ENCODE measurements at places on chromosomes 5 and 9.

- no peak for DNase-seq
These were observed 5.6 kb upstream of the GPR151 start for GRCh38 chr5:146521403-146522106.

- no peak for DNase-seq
These were observed 83.9 kb upstream of the TAS2R1 start for GRCh38 chr5:9713959-9714586.

DNA sequence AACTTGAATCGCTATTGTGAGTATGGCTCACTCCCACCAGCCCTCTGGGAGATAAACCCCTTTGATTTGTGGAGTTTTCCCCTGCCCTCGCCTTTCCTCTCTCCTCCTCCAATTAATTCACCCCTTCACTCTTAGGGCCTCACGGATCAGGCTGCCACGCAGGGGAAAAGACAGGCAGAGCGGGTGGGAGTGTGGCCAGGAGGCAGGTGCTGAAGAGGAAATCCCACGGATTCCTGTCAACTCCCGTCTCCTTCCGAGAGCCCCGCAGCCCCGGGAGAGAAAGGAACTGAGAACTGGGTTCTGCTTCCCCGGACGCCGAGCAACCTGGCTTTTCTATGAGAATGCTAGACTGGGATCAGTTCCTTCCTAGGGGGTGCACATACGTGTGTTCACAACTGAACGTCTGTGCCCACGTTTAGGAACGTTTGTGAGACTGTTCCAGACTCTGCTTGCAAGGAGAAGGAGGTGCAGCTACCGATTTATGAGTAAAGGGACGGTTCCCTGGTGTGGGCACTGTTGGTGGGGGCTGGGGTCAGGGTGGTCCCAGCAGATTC lies 314.5 kb upstream of the TLE4 start:
- no peak for DNase-seq

GRCh38 chr5:103706939-103707682 lies 144.5 kb upstream of the NUDT12 start:
- DNase-seq = no peak

GRCh38 chr9:550333-550732 lies 291.2 kb upstream of the DMRT1 start:
- no peak for DNase-seq

DNA sequence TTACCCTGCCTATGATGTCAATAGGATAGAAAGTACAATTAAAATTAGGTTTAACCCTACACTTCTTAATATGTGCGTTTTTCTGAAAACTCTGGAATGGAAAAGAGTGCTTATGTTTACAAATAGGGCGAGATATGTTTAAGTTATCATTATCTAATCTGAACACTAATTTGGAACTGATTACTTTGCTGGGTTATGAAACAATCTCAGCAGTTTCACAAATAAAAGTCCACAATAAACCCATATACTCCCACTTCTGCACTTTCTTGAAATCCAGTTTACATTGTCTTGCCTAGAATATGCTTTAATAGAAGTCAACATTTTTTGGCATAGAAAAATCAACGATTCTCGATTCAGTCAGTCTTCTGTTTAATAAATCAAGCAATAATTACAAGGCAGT lies 236.3 kb downstream of the NFIB start:
- no peak for DNase-seq

- DNase-seq = no peak
These were observed 602 bp downstream of the RPL37 start for GRCh38 chr5:40834391-40834848.

DNA sequence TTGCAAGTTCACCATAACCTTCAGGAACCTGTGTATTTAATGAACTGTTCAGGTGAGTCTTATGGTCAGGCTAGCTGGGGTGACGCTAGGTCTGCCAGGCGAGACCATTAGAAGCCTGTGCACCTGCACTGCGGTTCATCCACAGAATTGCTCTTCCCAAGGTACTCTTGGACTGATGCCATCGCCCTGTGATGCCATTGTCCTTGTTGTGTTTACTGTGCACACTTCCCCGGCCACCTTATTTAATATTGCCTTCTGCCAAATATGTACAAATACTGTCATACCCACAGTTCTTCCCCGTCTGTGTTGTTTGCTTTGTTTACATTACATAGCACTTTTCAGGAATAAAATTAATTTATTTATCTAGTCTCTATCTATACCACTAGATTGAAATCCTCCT lies 66.3 kb downstream of the RCL1 start:
- DNase-seq = no peak

DNA sequence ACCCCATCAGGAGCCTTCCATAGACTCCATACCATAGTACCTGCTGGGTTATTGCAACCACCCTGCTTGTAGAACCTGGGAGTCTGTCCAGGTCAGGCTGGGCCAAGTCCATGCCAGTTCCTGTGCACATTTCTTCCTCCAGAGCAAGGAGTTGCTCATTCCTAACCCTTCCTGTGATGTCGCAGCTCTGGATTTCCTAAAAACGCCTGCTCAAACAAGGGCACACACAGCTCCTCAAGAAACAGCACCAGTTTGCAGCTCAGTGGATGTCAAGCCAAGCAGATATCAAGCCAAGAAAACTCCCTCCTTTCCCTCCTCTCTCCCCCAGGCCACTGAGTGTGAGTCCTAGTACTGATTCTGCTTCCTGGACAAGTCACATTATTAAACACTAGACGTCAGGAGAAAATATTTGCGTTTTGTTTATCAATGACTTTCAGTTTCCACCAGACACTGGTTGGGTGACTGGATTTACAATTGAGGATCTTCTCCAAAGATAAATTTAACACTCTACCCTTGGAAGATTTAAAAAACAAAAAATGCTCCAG lies 59.6 kb downstream of the SLC1A1 start:
- DNase-seq = no peak

DNA sequence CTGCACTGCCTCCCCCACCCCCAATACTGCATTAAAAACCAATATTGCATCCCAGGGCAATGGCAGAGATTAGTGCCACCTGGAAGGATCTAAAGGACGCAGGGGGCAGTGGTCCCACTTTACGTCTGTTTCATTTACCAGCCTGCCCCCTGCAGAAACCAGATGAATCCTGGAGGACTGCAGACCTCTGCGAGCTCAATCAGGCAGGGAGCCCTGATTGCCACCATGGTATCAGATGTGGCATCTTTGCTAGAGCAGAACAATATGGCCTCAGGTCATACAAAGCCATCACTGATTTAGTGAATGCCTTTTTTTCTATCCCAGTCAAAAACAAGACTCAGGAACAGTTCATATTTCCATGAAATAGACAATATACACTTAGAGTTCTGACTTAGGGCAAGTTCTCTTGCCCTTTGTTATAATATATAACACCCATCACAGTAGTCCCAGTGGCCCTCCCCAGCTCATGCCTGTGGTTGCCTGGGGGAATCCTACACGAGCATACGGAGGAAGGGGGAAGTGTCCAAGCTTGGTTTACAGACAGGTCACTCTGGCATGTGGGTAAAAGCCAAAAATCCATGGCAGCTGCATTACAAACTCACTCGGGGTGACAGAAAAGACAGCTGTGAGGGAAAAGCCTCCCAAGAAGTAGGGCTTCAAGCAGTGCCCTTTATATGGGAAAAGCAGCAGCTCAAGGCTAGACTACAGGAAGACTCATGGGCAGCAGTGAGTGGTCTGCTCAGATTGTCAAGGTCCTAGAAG lies 85.1 kb downstream of the MED27 start:
- no peak for DNase-seq

DNA sequence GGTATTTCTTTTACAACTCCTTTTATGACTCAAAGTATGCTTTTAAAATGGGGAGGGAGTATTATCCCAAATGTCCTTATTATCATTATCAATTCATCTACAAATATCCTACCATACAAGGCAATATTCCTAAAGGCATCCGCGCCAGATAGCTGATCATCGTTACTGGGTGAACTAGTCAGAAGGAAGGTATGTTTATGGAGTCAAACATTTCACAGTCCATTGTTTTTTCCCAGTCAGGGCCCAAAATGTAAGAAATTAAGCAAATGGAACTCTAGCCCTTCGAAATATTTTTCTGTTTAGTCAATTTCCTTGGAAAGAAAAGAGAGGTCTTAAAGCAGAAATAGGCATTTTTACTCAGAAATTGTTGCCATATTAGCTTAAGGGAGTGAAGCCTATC lies 188.5 kb upstream of the CCNG1 start:
- no peak for DNase-seq

DNA sequence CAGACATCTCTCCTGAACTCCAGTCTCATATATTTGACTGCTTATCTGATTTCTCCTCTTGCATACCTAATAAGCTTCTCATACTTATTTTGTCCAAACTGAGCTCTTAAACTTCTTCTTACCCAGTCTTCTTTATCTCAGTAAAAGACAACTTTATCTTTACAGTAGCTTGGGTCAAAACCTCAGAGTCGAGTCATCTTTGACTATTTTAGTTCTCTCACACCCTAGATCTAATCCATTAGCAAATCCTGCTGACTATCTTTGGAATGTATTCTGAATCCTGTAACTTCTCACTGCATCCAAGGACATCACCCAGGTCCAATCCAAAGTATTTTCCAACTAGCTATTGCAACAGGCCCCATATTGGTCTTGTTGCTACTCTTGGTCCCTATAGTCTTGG lies 11.8 kb upstream of the JAK2 start:
- no peak for DNase-seq

- DNase-seq = no peak
These were observed 636.0 kb downstream of the NR2F1-AS1 start for GRCh38 chr5:92944903-92945604.

DNA sequence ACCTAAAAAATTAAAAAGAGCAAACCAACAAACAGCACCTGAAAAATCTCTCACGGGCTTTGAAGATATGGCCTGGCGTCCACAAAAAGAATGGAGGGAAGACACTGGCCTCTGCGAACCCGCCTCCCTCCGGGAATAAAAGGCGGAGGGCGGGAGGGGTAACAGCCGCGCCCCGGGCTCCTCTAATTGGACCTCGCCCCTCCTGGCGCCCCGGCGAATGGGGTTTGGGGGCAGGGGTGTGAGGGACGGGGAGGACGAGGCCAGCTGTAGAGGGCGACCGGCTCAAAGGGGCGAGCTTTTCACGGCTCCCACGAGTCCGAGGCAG lies 753 bp downstream of the FANCC start:
- DNase-seq = peak; percentile 75

- DNase-seq = no peak
These were observed 21.9 kb downstream of the MAN2A1 start for GRCh38 chr5:109711673-109712072.

GRCh38 chr5:154686490-154686889 lies 68.7 kb upstream of the LARP1 start:
- DNase-seq = no peak

GRCh38 chr9:34826999-34827538 lies 117.1 kb upstream of the CCL21 start:
- DNase-seq = no peak

GRCh38 chr9:127972236-127972871 lies 8.4 kb downstream of the EEIG1 start:
- DNase-seq = no peak

DNA sequence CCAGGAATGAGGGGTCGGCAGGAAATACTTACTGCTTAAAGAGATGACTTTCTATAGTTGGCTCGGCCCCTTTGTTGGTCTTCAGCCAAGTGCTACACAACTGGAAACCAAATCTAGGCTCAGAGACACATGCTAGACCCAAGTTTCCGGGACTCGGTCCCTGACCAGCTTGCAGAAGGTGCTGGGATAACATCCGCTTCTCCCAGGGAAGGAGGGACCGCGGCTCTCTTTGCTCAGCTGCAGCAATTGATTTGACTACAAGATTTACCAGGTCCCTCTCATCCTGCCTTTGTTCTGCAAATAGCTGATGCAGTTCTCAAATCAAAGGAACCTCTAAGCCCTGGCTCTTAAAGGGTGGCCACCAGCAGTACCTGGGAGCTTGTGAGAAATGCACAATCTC lies 314.7 kb downstream of the MLLT3 start:
- no peak for DNase-seq

DNA sequence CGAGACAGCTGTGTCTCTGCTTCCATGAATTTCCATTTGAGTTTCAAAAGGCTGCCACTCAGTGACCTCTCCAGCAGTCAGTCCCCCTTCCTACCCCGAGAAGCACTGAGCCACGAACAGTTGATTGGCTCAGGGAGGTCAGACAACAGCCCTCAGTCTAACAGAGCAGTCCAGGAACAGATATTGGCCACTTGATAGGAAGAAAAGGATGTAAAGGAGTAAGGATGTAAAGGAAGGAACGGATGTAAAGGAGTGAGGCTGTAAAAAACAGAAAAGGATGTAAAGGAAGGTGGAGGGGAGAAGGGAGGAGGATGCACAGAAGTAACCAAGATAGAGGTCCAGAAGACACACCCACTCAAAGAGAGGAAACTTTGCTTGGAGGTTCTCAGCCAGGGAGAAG lies 3.2 kb upstream of the NR4A3 start:
- DNase-seq = no peak

DNA sequence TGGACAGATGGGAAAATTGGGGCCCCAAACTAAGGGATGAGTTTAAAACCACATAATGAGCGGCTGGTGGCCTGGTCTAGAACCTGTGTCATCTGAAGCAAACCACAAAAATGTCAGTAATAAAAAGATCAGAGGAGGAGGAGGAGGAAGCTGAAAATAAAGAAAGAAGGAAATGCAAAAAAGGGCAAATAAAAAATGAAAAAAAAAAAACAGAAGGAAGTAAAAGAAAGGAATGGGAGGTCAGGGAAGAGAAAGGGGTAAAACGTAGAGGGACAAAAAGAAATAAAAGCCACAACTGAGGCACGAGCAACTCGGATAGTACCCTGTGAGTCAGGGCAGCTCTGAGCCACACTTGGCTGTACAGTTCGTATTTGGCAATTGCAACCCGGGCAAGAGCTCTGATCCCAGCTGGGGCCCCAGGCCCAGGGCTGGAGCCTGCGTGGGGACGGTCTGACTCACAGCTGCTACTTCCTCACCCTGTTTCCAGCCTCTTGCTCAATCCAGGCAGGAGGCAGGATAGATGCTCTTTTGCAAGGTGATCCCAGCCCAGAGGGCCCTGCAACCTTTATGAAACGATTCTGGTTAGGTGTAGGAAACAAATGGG lies 137.9 kb upstream of the TRIM32 start:
- DNase-seq = peak; percentile 90

DNA sequence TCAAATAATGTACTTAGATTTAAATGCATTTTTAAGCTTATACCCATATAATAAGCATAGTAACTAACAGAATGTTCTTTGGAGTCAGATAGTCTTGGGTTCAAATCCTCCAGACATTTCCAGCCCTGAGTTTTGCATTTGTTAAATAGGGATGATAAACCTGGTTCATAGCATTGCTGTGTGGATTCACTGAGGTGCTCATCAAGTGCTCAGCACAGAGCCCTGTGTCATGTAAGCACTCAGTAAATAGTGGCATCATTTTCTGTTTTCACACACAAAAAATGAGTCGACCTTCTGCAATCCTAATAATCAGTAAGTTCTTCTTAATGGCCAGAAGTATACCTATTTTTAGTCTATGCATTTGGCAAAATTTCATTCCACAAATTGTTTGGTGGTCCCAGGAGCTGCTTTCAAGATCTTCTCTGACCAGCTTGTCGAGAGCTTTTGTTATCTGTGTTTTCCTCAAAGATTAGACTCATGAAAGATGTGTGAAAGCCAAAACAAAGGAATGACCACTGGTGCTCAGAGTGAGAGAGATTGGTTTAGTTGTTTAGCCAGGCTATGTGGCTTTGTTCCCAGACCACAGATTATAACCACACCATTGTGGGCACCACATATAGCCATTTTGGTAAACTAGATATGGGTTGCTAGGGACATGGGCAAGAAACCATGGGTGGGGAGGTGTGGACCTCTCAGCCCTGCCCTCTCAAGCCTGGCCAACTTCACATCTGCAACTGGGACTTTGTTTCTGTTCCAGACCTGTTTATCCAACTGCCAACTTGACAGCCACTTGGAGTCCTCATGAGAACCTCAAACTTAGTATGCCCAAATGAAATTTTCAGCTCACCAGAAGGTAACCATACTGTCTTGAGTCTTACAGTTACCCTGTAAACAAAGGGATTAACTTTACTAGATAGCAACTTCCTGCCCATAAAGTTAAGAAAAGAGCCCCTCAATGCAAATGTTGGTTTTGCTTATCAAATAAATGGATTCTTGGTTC lies 45.0 kb downstream of the DOCK8 start:
- no peak for DNase-seq
